ENCODE measurements at places on chromosomes 7 and 10. TPM values are rescaled to one million over a fixed set of nuclear protein-coding genes. Genes with fewer than 3 reads are reported as not detected.

GRCh38 chr7:51180092-51180491 is 136.5 kb downstream of the COBL start:
- DNase-seq: no peak

- peak; percentile 82 for DNase-seq
Observed at GRCh38 chr7:38368191-38368605, 94.8 kb upstream of the TARP start.

GRCh38 chr10:13636776-13637175 is 50.0 kb downstream of the PRPF18 start:
- DNase-seq: no peak

Gene SNX13
- 22.4 TPM for total RNA-seq

Gene OSBPL3
- total RNA-seq: 42.2 TPM

DNA sequence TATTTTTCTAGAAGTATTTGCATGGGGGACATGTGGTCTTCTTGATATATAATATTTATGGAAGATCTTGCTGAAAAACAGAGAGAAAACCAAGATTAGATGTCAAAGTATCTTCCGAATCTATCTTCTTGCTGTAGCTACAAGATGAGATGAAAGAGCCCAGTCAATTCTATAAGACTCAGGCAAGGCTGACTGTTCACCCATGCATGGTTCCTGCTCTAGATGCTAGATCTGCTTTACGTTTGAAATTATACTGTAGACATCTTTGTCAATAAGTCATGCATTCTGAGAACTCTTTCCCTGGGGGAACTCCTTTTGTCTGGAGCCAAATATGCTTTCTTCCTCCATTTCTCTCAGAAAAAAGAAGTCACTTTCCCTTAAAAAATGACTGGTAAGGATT is 1292.0 kb downstream of the XPNPEP1 start:
- no peak for DNase-seq

GRCh38 chr10:88735661-88736060 is 24.2 kb upstream of the LIPN start:
- no peak for DNase-seq

Gene GPR26
- not detected for total RNA-seq

DNA sequence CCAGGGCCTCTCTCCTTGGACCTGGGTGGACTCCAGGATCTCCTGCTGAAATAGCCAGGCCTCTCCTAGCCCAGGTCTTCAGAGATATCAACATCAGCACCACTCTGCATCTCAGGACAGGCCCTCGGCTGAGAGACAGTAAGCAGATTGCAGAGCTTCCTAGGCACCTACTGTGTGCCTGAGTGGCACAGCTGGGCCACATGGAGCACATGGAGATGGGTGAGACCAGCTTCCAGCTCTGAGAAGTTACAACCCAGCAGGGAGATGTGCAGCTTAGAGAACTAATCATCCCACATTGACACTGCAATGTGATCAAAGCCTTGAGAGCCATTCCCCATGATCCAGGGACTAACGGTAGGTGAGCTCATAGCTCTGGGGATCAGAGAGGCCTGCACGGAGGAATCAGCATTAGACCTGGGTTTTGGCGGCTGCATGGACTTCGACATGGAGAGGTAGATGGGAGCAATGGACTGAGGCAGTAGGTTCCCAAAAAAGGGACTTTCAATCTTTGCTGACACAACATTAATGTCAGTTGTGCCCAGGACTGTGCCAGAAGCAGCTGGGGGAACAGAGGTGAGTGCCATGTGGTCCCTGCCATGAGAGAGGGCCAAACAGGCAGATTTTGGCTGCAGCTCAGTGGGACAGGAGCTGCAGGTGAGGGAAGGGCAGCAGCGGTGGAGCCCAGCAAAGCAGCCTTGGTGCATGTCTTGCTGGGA is 76.0 kb upstream of the LEP start:
- no peak for DNase-seq

Data from activated naive CD4-positive, alpha-beta T cell treated with anti-CD3 and anti-CD28 coated beads, Interleukin-2, amount 50 U/mL, for 72 hours (primary cell).